Ascending aorta (tissue), 2 donors: ENCODE measurements at places on chromosomes 5 and 9. TPM values are rescaled to one million over a fixed set of nuclear protein-coding genes. Genes with fewer than 3 reads are reported as not detected.

GRCh38 chr9:80066931-80067330, 495.2 kb downstream of the TLE4 start:
- no peak for DNase-seq

DNA sequence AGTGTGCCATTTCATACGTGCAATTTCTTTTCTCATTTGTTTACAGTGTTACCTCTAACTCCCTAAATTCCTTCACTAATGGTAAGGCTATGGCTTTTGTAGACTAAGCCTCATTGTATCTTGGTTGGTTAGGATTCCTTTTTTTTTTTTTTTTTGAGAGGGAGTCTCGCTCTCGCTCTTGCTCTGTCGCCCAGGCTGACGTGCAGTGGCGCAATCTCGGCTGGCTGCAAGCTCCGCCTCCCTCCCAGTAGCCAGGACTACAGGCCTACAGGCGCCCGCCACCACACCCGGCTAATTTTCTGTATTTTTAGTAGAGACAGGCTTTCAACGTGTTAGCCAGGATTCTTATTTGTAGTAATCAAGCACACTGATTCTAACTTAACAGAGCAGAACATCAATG, 57.7 kb downstream of the SPEF2 start:
- no peak for DNase-seq

DNA sequence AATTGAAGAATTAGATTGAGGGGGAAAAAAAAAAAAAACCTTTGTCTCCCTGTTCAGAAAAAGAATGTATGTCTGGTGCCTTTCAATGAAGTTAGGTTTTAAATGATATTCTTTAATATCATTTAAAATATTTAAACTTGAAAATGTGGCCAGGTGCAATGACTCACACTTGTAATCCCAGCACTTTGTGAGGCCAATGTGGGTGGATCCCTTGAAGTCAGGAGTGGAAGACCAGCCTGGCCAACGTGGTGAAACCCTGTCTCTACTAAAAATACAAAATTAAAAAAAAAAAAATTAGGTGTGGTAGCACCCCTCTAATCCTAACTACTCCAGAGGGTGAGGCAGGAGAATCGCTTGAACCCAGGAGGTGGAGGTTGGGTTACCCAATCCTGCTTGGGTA, 111.1 kb upstream of the RASA1 start:
- no peak for DNase-seq

- DNase-seq: no peak
Observed at GRCh38 chr5:1315709-1316587, 21.1 kb upstream of the TERT start.

- no peak for DNase-seq
Observed at GRCh38 chr5:57176350-57176857, 2.5 kb downstream of the GPBP1 start.

Gene MRPS30
- total RNA-seq: 39.9 TPM

Gene SHISAL2B
- not detected for total RNA-seq

Gene CDC20B
- not detected for total RNA-seq
